Ascending aorta (tissue), 2 donors: ENCODE measurements at places on chromosomes 2 and 18.

- no peaks in the 10 kb centered on the region for H3K4me1 ChIP-seq
- no peak overlapping the region for H3K4me3 ChIP-seq
- H3K27ac ChIP-seq, result no peak overlapping the region
- H3K36me3 ChIP-seq, result no peaks in the 10 kb centered on the region
- H3K27me3 ChIP-seq, result no peaks in the 10 kb centered on the region
Measured at GRCh38 chr2:191126386-191127085, 24.3 kb downstream of the STAT4 start.

DNA sequence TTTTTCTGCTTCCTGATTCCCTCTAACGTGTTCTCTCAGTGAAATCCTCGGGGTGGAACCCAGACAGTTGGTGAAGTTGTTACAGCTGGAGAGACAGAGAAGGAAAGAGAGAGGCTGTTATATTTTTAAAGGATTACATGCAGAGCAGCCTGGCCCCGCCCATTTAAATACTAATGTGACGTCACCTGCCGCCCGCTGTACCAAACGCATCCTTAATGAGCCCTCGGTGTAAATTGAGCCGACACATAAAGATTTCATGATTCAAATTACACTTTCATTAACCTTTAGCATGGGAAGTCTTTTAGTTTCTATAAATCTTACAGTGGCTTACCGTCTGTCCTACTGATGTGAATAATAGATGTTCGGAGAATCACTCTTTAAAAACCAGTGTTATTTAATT lies 164.0 kb upstream of the SIX3 start:
- DNase-seq, result no peak
- no peaks in the 10 kb centered on the region for H3K36me3 ChIP-seq
- no peak overlapping the region for H3K27ac ChIP-seq

DNA sequence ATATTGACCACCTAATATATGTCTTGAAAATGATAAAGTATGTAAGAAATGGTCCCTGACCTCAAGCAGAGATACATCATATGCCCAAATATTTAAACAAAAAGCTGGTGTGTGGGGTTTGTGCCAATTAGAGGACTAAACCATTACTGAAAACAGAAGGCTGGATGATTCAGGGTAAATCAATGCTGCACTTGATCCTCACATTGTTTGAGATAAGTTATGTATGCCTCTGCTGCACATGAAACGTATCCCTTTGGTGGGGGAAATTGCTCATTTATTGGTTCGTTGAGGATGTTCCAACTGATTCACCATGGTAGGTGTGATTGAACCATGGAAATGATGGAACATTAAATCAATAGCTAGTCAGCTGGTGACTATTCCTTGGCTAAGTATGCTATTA lies 24.7 kb upstream of the DARS1 start:
- no peak for DNase-seq
- H3K4me3 ChIP-seq, result no peak overlapping the region
- H3K4me1 ChIP-seq, result no peaks in the 10 kb centered on the region
- H3K27me3 ChIP-seq, result no peaks in the 10 kb centered on the region
- no peaks in the 10 kb centered on the region for H3K36me3 ChIP-seq

GRCh38 chr2:101830555-101830954 lies 133.0 kb downstream of the MAP4K4 start:
- H3K4me3 ChIP-seq, result no peak overlapping the region
- H3K36me3 ChIP-seq, result peaks cover 6% of the 10 kb centered on the region
- no peaks in the 10 kb centered on the region for H3K4me1 ChIP-seq
- no peaks in the 10 kb centered on the region for H3K27me3 ChIP-seq

DNA sequence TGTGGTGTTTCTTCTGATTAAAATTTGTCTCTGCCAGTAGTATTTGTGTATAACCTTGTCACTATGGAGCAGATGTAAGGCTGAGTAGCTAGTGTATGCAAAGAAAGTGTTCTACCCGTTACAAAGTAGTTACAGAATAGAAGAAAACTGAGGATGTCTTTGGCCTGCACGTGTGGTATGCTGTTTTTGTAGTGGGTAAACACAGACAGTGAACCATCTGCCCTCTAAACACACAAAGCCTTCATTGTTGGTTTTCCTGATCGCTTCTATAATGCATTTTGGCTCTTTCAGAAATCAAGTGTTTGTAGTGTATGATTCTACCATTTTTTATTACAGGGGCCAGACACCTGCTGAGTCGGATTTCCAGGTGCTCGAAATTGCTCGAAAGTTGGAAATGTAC lies 61.5 kb downstream of the FARP2 start:
- H3K27me3 ChIP-seq, result no peaks in the 10 kb centered on the region
- DNase-seq, result no peak
- no peak overlapping the region for H3K4me3 ChIP-seq

GRCh38 chr18:54906331-54907185 lies 52.7 kb downstream of the CCDC68 start:
- no peaks in the 10 kb centered on the region for H3K36me3 ChIP-seq
- no peaks in the 10 kb centered on the region for H3K4me1 ChIP-seq
- no peaks in the 10 kb centered on the region for H3K27me3 ChIP-seq
- DNase-seq, result no peak
- no peak overlapping the region for H3K27ac ChIP-seq

DNA sequence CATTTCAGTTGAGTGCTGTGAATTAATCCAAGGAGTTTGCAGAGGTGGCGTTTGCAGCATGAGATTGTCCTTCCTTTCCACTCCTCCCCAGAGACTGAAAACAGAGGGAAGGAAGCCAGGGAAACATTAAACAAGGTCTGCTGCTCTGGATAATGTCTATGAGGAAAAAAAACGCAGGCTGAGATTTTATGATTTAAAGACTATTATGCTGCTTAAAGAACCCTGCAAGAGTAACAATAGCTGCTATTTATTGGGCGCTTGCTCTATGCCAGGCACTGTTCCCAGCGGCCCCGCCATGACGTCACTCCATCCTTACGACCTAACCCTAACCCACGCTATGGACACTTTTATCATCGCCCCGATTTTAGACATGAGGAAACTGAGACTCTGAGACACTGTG lies 222.4 kb downstream of the BCL2 start:
- H3K4me1 ChIP-seq, result no peaks in the 10 kb centered on the region
- no peak overlapping the region for H3K4me3 ChIP-seq
- DNase-seq, result no peak

DNA sequence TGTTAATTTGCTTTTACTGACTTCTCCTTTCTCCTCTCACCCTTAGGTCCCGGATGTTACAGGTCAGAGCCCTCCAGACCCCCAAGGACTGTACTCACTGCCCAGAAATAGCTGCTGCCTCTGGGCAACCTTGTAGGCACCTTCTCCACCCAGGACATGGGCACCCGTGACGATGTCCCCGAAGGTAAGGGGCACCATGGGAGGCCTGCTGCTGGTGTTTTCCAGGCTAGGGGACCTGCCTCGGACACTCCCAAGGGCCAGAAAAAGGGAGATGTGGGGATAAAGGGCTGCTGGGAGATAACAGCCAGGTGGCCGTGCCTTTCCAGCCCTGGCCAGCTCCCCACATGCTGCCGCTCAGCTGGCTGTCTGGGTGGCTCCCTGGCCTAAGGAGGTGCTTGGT lies 13.6 kb downstream of the TOGARAM2 start:
- H3K27me3 ChIP-seq, result no peaks in the 10 kb centered on the region
- DNase-seq, result no peak
- no peaks in the 10 kb centered on the region for H3K4me1 ChIP-seq
- no peaks in the 10 kb centered on the region for H3K36me3 ChIP-seq
- H3K27ac ChIP-seq, result no peak overlapping the region

DNA sequence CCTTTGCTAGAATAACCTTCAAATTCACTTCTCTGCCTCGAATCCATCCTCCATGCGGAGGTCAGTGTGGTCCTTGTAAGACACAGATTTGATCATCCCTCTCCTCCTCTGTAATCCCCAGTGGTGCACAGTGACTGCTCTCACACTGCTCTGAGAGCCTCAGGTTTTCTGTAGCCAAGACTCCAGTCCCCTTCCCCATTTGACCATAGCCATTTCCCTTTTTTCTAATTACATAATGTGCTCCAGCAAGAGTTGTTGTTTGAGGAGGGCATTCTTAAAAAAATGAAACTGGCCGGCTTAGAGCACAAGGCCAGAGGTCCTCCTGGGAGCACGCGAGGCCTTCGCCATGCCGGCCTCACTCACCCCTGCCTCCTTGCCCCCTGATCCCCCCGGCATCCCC lies 34.7 kb upstream of the LPIN1 start:
- H3K27ac ChIP-seq, result peak overlapping the region; percentile 73
- no peak overlapping the region for H3K4me3 ChIP-seq
- DNase-seq, result no peak
- no peaks in the 10 kb centered on the region for H3K36me3 ChIP-seq
- H3K4me1 ChIP-seq, result peaks cover 4% of the 10 kb centered on the region

DNA sequence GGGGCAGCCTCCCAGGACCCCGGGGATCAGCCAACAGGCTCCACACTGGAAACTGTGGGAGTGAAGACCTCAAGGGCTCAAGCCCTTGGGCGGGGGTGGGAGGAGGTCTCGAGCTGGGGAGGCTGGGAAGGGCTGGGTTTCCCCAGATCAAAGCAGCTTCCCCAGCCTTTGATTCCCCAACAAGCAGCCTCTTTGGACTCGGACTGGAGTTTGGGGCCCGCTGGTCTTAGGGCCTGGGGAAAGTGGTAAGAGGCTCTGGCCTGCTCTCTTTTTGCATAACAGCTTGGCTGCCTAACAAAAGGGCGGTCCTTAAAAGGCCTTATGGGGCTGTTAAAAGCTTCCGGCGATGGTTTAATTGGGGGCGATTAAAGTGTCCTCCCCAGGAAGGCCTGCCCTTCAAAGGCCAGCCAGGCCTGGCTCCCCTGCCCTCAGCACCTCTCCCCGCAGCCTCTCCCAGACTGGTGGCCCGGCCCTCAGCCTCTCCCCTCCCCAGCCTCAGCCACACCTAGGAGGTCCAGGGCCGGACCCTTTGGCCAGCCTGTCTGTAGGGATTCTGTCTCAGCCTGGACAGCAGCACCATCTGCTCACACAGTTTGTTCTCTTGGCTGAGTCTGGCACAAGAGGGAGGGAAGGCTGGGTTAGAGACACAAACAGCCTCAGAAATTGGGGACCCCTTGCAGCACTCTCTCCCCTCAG lies 39.6 kb downstream of the ZFP36L2 start:
- no peaks in the 10 kb centered on the region for H3K4me1 ChIP-seq
- DNase-seq, result no peak
- no peak overlapping the region for H3K27ac ChIP-seq
- H3K36me3 ChIP-seq, result no peaks in the 10 kb centered on the region
- no peaks in the 10 kb centered on the region for H3K27me3 ChIP-seq

DNA sequence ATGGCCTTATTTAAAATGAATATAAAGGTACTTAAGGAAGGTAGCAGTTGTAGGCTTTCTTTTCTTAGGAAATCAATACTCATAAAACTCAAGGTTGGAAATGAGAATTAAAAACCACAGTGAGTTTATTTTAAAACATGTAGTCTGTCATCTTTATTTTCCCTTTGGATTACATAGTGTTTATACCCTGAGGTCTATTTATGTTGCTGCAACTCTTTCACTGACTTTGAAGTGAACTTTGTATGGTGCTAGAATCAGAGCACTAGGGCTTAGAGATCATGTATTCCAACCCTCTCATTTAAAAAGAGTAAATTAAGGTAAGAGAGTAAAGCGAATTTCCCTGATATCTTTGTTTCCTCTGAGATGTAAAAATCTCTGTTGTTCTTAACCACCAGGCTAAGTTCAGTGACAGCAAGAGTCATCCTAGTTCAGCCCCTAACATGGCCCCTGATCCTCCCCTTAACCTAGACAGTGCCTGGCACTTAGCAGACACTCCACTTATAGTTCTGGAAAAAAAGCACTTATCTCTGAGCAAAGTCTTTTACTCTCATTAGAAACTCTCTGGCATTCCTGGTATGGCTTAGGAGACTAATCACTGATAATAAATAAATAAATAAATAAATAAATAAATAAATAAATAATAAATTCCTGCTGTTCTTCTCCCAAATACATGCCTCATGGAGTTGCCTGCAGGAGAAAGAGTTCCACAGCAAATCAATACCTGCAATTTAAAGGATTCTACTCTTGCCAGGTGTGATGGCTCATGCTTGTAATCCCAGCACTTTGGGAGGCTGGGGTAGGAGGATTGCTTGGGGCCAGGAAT lies 33.0 kb upstream of the PPP1R1C start:
- no peaks in the 10 kb centered on the region for H3K27me3 ChIP-seq
- H3K4me1 ChIP-seq, result peaks cover 5% of the 10 kb centered on the region
- no peaks in the 10 kb centered on the region for H3K36me3 ChIP-seq
- no peak overlapping the region for H3K4me3 ChIP-seq

DNA sequence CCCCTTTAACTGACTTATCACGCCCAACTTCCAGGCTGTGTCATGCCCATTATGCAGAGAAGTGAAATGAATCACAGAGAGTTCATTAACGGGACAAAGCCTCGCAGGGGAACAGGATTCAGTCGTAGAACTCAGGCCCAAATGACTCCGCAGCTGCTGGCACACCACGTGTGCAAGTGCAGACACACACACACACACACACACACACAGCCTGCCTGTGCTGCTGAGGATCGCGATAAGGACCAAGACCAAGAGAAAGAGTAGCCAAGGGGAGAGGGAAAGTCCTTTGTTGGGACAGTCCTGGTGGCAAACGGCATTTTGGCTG lies 90.0 kb upstream of the TAF1B start:
- peak; percentile 48 for DNase-seq
- H3K27me3 ChIP-seq, result no peaks in the 10 kb centered on the region
- no peak overlapping the region for H3K4me3 ChIP-seq

DNA sequence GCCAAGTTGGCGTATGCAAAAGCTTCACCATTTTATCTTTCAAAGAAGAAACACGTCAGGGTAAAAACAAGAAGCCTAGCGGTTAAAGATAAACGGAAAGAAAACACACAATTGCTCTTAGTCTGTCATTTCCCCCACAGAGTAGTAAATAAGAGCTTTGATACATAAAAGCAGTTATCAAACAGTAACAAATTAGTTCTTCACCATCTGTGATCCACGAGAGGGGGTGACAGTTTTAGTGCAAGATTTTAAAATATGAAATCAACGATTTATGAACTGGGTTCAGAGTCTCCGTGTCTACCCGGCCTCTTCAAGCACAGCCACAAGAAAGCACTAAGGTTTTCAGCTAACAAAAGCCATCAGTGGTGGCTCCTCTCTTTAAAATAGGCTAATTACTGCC lies 703.9 kb upstream of the ID2 start:
- H3K4me1 ChIP-seq, result no peaks in the 10 kb centered on the region
- no peak overlapping the region for H3K4me3 ChIP-seq
- H3K36me3 ChIP-seq, result no peaks in the 10 kb centered on the region
- DNase-seq, result no peak
- no peak overlapping the region for H3K27ac ChIP-seq

- H3K4me1 ChIP-seq, result peaks cover 3% of the 10 kb centered on the region
- DNase-seq, result no peak
- H3K27me3 ChIP-seq, result no peaks in the 10 kb centered on the region
Measured at GRCh38 chr2:37343537-37344434, 644 bp upstream of the QPCT start.

DNA sequence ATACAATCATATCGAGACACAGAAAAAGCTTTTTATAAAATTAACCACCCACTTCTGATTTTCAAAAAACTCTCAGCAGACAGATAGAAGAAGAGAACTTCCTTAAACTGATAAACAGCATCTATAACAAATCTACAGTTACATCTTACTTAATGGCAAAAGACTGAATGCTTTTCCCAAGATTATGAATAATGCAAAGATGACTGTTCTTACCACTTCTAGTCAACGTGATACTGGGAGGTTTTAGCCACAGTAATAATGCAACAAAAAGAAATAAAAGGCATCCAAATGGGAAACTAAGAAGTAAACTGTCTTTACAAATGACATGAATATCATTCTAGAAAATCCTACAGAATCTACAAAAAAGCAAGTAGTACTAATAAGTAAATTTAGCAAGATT lies 58.0 kb upstream of the TMEM247 start:
- no peaks in the 10 kb centered on the region for H3K4me1 ChIP-seq
- DNase-seq, result no peak
- no peak overlapping the region for H3K4me3 ChIP-seq
- H3K27ac ChIP-seq, result no peak overlapping the region
- no peaks in the 10 kb centered on the region for H3K27me3 ChIP-seq

- no peak overlapping the region for H3K4me3 ChIP-seq
- no peaks in the 10 kb centered on the region for H3K36me3 ChIP-seq
- no peaks in the 10 kb centered on the region for H3K4me1 ChIP-seq
Measured at GRCh38 chr2:11478899-11479605, 13.1 kb upstream of the E2F6 start.
